Stimulated activated CD8-positive, alpha-beta memory T cell treated with anti-CD3 and anti-CD28 coated beads, Interleukin-7, amount 100 ng/mL, for 48 hours (primary cell): ENCODE measurements at places on chromosomes 2 and 18.

GRCh38 chr18:9103376-9103873 is 926 bp downstream of the NDUFV2 start:
- DNase-seq: no peak

DNA sequence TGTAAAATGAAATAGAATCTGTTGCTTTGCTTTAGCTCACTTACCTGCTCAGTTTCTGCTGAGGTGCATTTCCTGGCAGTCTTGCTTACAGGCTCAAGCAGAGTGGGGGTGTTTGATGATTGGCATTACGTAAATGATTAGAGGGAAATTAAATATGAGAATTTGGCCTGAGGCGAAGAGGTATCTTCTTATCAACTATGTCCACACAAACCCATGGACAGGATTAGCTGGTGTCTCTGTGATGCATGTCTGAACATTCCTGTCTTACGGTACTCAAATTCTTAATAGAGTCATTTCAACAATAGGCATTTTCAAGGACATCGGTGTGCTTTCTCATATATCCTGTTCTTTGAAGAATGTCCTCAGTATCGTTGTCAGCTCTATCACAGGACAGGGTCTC is 102.1 kb downstream of the PRPF40A start:
- no peak for DNase-seq

DNA sequence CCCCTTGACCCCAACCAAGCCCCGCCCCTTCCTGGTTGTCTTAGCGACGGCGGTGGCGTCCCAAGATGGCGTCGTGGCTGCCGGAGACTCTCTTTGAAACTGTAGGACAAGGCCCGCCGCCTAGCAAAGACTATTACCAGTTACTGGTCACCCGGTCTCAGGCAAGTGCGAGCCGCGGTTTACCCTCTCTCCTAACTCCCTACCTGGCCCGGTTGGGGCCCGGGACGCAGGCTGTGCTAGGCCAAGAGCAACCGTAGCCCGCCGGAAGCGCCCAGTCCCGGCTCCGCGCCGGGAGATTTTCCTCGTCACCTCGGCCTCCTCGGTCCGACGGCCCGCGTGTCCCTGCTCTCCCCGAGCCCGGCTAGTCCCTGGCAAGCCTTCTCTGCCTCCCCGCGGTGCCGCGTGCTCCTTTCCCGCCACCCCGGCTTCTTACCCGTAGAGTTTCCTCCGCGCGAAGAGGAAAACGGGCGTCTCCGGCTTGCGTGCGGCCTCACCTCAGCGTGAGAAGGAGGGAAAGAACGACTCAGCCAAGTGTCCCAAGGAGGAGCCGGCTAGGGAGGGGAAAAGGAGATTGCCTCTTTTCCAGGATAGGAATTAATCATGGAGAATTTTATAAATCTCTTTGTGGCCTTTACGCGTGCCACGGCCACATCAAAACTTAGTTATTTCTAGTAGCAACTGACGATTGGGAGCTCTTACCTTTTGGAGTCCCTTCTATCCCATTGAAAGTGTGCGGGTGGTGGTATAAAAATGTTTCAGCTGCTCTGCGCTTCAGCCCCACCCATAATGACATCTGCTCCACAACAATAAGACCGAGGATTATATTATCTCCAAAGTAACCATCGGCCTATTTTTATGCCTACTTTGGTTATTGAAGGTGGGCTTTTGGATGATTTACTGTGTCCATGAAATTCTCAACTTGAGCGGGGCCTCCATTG is at the start of gene FBXO36:
Gene FBXO36 (plus strand): TSS at position 55 of the 938 bp plus-strand sequence. CDS start 11 bp downstream, at position 66.
- DNase-seq: peak; percentile 79

DNA sequence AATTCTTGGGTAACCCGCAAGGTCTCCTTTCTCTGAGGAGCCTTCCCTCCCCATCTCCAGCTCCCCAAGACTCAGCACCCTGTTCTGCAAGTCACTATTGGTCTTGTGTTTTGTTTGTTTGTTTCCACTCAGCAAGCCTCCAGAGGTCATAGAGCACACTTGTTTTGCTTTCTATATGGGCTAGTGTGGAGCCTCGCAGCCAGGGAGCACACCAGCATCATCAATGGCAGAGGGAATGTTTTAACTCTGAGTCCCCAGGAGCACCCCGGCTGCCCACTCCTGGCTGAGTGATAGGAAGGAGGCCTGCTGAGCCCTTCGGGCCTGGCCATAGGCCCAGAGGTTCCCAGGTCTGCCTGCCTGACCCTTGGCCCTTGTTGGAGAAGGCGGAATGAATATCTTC is 36.6 kb downstream of the GLI2 start:
- DNase-seq: no peak

- no peak for DNase-seq
Observed at GRCh38 chr2:50597206-50597605, 434.7 kb downstream of the NRXN1 start.

GRCh38 chr2:12720278-12720620 is 3.5 kb downstream of the TRIB2 start:
- DNase-seq: no peak

GRCh38 chr2:200417366-200417765 is 92.5 kb downstream of the KCTD18 start:
- DNase-seq: no peak

DNA sequence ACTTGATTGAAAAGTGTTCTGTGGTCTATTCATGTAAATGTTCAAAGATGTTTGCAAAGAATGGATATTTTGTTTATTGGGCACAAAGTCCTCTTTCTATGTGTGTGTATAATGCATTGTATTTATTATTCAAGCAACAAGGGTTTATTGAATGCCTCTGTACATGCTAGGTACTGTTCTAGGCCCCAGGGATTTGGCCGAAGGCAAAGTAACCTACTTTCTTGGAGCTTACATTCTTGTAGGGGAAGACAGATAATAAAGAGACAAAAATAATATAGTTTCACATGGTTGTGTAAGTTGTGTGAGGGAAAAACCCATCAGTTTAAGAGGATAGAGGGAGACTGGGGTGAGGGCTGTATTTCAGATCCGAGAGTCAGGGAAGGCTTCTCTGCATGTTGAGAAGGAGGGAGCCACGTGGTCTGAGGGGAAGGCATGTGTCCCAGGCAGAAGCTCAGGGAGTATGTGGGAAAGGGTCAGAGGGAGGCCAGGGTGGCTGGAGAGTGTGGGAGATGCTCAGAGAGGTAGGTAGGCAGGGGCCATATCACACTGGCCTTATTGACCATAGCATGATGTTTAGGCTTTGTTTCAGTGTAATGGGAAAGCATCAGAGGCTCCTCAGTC is 40.4 kb upstream of the GPR155 start:
- no peak for DNase-seq

GRCh38 chr18:61741881-61742454 is 150.8 kb downstream of the RNF152 start:
- no peak for DNase-seq

DNA sequence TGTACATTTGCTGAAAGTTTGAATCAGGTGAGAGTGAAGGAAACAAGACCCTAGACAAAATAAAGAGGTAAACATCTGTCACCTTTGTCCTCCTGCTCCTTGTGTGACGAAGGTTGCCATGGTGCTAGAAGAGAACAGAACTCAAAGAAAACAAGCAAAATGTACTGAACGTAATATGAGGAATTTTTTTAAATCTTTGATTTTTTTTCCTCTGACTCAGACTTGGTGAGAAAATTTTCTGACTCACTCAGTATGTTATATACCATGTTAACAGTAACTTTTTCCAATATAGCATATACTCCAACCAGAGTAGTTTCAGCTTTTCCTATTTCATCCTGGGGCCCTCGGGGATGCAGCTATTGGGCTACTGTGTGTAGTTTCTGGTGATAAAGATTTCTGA is 2114.6 kb upstream of the PIK3C3 start:
- DNase-seq: no peak

DNA sequence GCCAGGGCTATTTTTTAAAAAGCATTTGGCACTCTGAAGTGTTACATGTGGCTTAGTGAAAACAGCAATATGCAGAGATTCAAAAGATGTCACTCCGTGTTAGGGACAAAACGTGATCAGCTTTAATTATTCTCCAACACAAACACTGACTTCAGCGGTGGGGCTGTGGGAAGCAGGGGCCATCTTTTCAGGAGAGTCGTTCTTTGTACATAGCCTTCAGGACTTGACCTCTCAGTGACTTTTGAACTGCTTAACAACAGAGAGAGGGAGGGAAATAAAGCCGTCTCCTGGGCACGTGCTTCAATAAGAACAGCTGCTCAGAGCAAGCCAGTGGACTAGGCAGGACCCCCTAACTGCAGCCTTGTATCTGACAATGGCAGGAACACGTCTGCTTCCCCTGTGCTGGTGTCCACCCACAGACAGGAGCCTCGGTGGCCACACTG is 95.0 kb upstream of the HDAC4 start:
- no peak for DNase-seq

DNA sequence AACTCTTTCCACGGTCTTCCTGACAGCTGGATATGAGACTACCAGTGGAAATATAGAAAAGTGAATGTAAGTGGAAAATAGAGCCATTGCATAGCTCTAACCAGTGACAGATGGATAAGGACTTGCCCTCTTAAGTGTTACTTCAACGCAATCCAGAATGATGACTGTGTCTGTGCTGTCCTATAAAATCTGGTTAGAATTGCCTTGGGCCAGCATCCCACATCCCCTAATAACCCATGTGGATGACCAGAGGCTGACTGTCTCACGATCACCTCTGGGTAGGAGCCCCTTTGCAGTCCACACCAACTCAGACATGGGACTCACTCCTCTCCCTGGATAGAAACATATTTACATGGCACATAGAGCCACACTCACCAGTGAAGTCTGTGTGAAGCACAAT is 186.6 kb downstream of the C1D start:
- DNase-seq: no peak

GRCh38 chr2:181516992-181517391 is 59.8 kb downstream of the ITGA4 start:
- DNase-seq: no peak

- DNase-seq: no peak
Observed at GRCh38 chr2:134980639-134981038, 62.0 kb downstream of the CCNT2 start.

- no peak for DNase-seq
Observed at GRCh38 chr18:25237571-25238267, 114.2 kb downstream of the ZNF521 start.

DNA sequence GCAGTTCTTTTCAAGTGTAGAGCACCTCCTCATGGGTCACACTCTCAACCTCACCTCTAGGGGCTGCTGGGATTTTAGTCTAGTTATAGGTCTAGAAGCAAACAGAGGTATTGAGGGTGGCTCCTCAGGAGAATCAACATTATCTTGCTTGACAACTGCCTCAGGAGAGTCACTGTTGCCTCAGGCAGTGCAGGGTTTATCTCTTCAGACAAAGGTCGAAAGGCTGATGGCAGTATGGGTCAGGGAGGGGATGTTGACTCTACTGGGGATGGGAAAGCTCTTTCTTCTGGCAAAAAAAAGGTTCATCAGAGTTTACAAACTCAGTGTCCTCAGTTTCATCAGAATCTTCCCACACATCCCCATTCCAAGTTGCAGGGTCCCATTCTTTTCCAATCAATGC is 24.0 kb downstream of the DTNA start:
- DNase-seq: no peak

GRCh38 chr2:67854798-67855197 is 208.0 kb downstream of the C1D start:
- no peak for DNase-seq

- DNase-seq: no peak
Observed at GRCh38 chr2:88955607-88956006, 264.1 kb downstream of the RPIA start.

DNA sequence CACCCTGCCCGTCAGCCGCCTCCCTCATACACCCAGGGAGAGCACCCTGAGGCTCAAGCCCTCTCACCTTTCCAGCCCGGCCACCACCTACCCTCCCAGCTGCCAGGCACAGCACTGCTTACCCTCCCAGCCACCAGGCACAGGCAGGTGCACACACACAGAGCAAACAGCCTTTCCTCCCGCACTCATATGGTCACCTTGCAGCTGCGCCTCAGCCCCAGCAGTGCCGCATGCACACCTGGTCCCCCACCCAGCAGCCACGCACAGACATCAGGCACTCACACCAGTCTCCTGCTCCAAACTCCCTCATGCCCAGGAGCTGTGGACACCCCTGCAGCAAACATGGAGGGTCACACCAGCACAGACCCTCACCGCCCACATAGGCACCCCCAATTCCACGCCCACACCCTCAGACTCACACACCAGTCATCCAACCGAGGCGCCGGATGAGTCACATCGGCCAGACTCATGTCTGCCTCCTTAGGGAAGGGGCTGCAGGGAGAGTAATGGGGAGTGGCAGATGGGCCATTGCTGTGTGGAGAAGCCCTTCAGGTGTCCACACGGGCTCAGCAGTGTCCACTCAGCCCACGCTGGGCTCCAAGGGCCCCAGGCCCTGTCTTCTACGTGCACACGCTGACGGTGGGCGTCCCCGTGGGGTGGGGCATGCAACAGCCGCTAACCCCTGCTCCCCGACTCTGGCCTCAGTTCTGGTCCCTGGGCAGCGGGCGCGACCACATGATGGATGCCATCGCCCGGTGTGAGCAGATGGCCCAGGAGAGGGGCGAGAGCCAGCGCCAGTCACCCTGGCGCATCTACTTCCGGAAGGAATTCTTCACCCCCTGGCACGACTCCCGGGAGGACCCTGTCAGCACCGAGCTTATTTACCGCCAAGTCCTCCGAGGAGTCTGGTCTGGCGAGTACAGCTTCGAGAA is 22.3 kb upstream of the GPR17 start:
- DNase-seq: no peak

- no peak for DNase-seq
Observed at GRCh38 chr2:36464006-36464721, 108.6 kb downstream of the CRIM1 start.

- no peak for DNase-seq
Observed at GRCh38 chr2:29567906-29568520, 353.4 kb downstream of the ALK start.

- no peak for DNase-seq
Observed at GRCh38 chr2:180699657-180700361, 280.6 kb upstream of the UBE2E3 start.

DNA sequence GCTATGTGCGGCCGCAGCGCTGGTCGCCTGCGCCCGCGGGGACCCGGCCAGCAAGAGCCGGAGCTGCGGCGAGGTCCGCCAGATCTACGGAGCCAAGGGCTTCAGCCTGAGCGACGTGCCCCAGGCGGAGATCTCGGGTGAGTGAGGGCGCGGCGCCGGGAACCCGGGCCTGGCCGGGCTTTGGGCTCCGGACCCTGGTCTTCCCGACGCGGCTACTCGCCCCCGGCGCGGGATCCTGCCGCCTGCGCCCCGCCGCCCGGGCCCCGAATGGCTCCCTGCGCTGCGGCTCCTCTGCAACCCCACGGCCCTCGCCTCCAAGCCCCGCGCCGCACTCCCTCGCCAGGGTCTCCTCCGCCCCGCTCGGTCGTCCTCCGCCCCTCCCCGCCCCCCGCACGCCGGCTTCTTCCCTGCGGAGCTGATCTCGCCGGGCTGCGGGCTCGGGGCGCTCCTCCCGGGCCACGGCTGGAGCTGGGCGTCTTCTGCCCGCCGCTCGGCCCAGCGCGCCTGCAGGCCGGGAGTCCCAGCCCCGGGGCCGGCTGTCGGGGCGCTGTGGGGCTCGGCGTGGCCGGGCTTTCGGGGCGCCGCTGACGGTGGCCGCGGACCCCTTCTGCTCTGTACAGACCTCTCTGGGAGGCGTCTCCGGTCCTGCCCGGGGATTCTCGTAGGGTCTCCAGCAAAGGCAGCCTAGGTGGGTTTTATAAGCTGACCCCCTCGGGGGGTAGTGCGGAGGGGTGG is 652 bp downstream of the GPC1 start:
- no peak for DNase-seq

GRCh38 chr18:12791610-12792009 is 88.8 kb downstream of the PSMG2 start:
- no peak for DNase-seq

- DNase-seq: no peak
Observed at GRCh38 chr2:167681234-167682015, 566.0 kb downstream of the STK39 start.

- DNase-seq: no peak
Observed at GRCh38 chr18:34915046-34915445, 126.2 kb upstream of the MAPRE2 start.
